ENCODE measurements at places on chromosomes 7 and 10.

- DNase-seq, result no peak
Measured at GRCh38 chr7:11784769-11785536, 47.0 kb downstream of the THSD7A start.

DNA sequence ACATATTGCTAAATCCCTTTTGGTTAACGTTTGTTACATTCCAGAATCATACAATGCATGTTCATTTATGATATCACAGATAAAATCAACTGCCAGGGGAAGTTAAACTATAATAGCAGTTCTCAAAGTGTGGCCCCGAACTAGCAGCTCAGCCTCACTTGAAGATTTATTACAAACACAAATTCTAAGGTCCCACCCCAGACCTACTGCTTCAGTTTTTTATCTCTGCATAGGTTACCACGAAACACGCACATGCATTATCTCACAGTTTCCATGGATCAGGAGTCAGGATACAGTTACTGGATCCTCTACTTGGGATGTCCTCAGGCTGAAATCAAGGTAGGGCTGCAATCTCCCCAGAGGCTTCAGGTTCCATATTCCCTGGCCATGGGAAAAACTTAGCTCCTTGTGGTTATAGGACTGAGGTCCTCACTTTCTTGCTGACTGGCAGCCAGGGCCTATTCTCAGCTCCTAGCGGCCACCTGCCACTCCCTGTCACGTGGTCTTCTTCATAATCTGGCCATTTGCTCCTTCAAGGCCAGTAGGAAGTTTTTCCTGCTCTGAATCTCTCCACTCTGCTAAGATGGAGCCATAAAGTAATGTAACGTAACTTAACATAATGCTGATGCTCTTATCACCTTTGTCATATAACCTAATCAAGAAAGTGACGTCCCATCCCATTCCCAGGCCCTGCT, 50.5 kb upstream of the YAE1 start:
- DNase-seq, result no peak

GRCh38 chr10:72612203-72612826, 13.6 kb downstream of the MICU1 start:
- DNase-seq, result no peak

DNA sequence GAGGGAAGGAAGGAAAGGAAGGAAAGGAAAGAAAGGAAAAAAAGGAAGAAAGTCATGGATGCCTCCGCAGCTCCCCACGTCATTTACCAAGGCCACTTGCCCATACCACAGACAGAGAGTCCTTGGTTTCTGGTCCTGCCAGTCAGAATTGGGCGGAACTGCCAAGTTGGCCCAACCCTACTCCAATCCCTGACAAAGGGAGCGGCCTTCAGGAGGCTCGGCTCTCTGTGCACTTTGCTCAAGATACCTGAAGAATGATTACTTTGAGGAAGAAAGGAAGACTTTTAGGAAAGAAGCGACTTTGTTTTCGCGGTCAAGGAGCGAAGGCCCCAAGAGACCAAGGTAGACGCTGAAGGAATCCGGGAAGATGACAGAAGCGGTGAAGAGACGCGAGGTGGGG, 49.1 kb upstream of the FXYD4 start:
- DNase-seq, result no peak

GRCh38 chr7:18191862-18192625, 164.4 kb upstream of the PRPS1L1 start:
- no peak for DNase-seq

GRCh38 chr10:62666275-62666674, 138.2 kb upstream of the ADO start:
- no peak for DNase-seq

GRCh38 chr7:46352004-46352954, 431.2 kb upstream of the IGFBP3 start:
- peak; percentile 33 for DNase-seq

GRCh38 chr10:47456079-47456785, 27.7 kb downstream of the ANXA8 start:
- DNase-seq, result no peak

DNA sequence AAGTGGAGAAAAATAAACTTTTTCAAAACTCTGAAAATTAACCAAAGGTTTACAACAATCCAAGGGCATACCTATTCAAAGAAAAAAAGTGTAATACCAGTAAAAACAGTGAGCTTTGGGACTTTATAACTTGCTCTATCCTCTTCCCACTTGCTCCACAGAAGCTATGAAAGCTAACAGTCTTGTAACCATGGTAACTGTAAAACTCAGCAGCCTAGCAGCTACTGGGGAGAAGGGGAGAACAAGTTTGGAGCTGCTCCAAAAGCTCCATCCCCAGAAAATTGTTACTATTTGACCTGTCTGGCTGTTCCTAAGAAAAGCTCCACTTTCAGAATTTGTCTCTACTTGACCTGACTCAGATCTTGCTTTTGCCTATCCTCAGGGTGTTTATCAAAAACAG, 191.5 kb downstream of the OTUD1 start:
- no peak for DNase-seq

GRCh38 chr10:130041451-130042371, 68.9 kb downstream of the C10orf143 start:
- no peak for DNase-seq

GRCh38 chr10:24872049-24872789, 80.2 kb downstream of the PRTFDC1 start:
- no peak for DNase-seq

DNA sequence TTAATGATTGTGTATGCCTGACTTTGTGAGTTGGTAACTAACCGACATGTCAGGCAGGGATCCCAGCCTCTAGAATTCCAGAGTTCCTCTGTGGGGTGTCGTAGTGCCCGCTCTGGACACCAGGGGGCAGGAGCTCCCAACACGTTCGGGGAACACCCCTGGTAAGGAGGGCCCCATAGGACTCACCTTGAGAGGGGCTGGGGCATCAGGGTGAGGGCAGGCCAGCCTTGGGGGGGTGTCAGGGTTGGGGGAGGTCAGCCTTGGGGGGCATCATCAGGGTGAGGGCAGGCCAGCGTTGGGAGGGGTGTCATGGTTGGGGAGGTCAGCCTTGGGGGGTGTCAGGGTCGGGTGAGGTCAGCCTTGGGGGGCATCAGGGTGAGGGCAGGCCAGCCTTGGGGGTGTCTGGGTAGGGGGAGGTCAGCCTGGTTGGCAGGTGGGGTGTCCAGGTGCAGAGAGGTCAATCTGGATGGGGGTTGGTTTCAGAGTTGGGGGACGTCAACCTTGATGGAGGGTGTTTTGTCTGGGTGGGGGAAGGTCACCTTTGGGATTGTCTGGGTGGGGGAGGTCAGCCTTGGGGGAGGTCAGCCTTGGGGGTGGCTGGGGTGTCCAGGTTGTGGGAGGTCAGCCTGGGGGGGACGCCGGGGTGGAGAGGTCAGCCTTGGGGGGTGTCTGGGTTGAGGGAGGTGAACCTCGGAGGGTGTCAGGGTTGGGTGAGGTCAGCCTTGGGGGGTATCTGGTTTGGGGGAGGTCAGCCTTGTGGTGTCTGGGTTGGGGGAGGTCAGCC, 45.6 kb upstream of the SUN1 start:
- DNase-seq, result no peak

- DNase-seq, result no peak
Measured at GRCh38 chr10:71081229-71081560, 131.2 kb upstream of the UNC5B start.

GRCh38 chr10:109963439-109963838, 40.1 kb upstream of the XPNPEP1 start:
- peak; percentile 58 for DNase-seq

GRCh38 chr7:158247758-158248487, 339.7 kb downstream of the PTPRN2 start:
- no peak for DNase-seq

DNA sequence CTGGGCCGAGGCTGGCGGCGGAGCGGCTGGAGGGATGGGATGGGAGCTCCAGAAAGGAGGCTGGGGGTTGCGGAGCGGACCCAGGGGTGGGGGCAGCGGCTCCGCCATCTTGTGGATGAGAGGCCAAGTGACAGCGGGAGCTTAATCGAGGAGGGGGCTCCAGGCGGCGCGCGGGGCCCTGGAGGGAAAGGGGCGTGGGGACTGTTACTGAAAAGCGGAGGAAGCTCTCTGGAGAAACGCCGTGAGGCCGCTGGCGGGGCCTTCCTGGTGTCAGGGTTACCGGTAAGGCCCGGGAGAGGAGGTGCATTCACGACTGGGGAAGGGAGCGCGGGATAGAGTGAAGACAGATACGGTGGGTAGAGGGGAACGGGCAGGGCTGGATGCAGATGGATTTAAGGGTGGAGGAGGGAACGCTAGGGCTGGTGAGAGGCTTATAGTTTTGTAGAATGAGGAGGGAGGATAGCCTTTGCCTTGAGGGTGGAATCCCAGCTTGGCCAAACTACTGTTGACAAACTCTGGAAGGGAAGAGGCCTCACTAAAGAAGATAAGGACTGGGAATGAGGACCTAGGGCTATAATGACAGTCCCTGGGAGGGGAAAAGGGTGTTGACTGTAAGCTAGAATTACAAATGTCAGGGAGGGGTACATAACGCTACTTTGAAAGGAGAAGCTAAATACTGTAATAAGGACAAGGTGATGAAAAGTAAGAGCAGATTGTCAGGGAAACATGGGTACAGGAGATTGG, 535 bp downstream of the BTRC start:
- no peak for DNase-seq

- no peak for DNase-seq
Measured at GRCh38 chr10:126080879-126081411, 184.6 kb downstream of the FANK1 start.

- DNase-seq, result no peak
Measured at GRCh38 chr7:7803715-7804178, 85.3 kb upstream of the RPA3 start.

DNA sequence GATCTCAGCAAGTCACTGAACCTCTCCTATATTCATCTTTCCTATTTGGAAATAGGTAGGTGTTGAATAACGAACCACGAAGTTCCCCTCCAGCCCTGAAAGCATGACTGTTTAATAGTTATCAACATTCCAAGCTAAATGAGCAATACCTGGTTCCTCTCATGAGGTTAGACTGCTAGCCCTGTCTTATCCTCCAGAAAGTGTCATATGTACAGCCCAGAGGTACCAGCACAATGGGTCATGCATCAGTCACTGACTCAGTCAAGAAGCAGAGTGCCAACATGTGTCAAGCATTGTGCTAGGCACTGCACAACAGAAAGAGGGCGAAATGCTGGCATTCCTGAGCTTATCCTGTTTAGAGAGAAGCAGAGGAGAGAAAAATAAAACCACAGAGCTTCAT, 70.0 kb downstream of the AMPH start:
- DNase-seq, result no peak

GRCh38 chr7:30965883-30966282, 2.1 kb downstream of the GHRHR start:
- no peak for DNase-seq

DNA sequence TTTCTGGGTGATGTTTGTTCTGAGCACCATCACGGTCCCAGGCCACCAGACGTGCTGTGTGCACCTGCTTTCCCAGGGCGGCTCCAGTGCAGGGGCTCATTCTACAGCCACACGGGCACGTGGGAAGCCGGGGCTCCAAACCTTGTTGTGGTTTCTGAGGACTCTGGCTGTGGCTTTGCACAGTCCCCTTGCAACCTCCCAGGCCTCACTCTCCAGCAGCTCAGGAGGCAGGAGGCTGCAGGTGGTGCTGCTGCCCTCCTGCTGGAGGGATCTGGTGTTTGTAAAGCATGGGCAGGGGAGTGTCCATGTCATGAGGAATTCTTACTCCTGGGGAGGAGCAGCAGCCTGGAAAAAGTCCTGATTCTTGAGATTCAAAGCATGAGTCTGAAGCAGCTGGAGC, 54.3 kb downstream of the INSYN2A start:
- no peak for DNase-seq

DNA sequence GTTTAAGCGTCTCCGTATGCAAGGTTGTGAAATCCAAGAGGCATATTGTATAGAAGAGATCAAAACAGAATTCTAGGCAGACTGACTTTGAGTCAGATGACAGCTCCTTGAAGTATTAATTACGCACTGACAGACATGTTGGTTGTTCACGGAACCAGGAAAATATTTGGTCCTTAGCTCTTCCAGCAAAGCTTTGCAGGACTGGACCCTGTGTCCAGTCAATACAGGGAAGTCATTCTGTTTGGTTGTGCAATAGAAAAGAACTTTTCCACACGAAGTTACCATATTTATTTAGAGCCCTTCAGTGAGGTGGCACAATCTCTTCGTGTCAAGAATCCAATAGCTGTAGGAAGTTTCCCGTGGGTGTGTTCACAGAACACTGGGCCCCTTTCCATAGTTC, 205.3 kb downstream of the ARHGAP21 start:
- no peak for DNase-seq

GRCh38 chr10:124320778-124321432, 97.8 kb downstream of the OAT start:
- DNase-seq, result no peak

DNA sequence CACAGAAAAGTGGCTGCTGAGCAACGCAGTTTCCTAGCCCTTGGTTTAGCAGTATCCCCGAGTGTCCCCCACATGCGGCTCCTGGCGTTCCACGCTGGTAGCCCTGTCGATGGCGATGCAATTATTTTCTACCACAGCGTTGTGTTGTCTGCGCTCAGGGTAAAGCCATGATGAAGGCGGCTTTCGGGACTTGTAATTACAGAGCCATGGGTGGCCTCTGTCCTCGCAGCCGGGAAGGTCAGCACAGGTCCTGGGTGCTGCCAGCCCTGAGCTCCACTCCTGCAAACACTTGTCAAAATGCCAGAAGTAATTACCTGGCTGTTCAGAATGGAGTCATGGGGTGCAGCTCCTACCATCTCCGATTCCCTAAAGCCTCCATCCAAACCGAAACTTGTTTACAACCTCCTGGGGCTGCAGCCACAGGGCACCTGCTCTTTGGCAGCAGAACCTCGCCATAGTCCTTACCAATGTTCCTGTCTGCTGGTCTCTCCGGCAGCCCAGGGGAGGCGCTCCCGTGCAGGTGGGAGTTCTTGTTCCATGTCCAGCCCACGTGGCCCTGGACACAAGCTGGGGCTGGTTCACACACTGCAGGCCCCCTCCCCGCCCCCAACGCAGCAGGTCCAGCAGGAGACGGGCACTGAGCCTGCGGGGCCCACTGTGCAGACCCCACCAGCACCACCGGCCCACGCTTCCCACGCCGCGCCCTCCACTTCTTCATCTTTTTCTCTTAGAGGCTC, 512.6 kb downstream of the PTPRN2 start:
- no peak for DNase-seq

DNA sequence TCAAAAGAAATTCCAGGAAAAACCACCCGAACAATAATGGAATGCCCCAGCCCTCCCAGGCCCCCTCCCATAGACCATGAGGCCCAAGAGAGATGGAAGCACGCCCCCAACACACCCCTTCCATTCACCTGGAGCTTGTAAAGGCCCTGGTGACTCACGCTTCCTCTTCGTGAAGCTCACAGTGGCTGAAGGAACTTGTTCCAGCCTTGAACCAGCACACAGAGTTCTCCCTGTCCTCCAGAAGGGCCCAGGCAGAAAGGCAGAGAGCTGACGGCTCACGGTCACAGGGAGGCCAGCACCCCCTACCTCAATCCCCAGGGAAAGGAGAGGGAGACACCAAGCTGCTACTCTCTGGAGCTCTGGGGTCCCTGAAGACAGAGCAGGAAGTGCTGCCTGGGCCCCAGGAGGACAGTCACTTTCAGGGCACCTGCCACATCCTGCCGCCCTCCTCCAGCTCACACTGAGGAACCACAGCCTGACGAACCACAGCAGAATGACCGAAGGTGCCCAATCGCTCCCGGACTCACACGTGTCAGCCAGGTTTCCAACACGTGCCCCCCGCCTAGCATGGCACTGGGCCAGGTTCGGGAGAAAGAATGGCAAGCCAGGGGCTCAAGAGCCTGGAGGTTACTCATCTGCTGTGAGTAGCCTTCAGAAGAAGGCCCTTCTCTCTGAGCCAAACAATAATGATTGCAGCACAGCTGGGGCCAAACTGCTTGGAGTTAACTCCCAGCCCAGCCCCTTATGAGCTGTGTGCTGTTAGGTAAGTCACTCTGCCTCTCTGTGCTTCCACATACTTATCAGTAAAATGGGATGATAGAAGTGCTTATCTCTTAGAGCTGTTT, 52.8 kb downstream of the DLG5 start:
- peak; percentile 70 for DNase-seq
